ENCODE measurements at places on chromosomes 16 and 17.

- no peak for DNase-seq
Measured at GRCh38 chr17:16283705-16284104, 66.7 kb downstream of the PIGL start.

- peak; percentile 96 for DNase-seq
Measured at GRCh38 chr17:31494259-31495021, 103.0 kb downstream of the RAB11FIP4 start.

DNA sequence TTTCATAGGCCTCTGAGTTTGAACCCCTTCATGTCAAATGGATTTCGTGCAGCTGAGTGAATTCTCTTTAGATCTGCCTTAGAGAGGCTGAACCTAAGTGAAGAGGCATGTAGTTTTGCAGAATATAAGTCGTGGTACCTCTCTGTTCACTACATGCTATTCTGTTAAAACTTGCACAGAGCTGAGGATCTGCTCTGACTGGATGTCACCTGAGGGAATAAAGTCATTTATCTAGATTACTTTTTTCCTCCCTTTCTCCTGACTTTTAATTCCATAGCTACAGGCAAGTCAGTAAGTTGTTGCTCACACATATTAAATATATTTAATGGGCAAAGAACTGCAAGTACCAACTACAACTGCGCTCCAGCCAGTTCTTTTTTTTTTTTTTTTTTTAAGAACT is 64.7 kb downstream of the WNT3 start:
- no peak for DNase-seq

DNA sequence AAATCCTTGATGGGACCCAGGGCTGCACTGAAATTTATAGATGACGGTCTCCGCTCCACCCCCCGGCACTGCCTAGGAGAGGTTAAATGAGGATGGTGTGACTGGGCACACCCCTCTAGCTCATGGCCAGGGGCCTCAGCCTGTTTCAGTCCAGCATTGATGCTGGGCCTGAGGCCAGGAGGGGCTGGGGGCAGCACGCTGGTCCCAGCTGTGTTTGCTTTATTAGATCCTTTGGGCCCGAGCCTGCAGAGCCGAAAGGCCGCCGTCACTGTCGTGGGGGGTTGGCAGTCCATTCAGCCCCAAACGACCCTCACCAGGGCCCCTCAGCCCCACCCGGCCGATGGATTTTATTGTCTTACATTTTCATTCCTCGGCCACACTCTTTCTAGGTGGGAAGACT is 10.8 kb upstream of the DOK4 start:
- DNase-seq = no peak

- no peak for DNase-seq
Measured at GRCh38 chr17:258045-258734, 76.7 kb upstream of the DOC2B start.

DNA sequence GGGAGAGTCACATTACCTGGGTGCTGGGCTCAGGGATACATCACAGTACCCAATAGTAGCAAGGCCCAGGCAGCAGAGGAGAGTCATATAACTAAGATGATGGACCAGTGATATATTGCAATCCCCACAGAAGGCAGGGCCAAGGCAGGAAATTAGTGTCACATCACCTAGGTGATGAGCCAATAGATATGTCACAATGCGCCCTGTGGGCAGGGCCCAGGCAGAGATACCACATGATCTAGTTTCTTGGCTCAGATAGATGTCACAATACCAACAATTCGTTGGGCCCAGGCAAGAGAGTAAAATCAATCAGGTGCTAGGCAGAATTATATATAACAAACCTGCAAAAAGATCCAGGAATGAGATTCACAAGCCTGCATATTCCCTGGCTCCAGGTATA is 2111.5 kb downstream of the TP53TG3F start:
- DNase-seq = no peak

GRCh38 chr17:43471585-43472160 is 12.1 kb upstream of the DHX8 start:
- no peak for DNase-seq

- DNase-seq = no peak
Measured at GRCh38 chr16:79042141-79042540, 558.4 kb downstream of the MAF start.

DNA sequence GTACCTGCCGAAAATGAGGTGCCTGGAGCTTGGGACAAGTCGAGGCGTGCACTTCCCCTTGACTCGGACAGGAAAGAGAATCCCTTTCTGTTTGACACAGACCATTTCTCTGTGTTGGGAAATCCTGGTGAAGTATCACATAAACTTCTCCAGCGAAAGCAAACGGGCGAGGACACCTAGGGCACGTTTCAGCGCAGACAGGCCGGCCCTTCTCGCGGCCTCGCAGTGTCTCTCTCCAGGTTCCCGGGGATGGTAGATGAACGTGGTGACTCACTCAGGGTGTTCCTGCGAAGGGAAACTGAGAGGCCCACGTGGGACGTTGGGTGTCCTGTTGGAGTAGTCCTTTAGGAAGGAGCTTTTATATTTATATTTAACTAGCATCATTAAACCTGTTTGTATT is 36.3 kb upstream of the ZNF750 start:
- DNase-seq = no peak

- DNase-seq = no peak
Measured at GRCh38 chr17:12099412-12099811, 78.7 kb downstream of the MAP2K4 start.

- DNase-seq = no peak
Measured at GRCh38 chr17:31093866-31094599, 744 bp upstream of the NF1 start.

All from CD4-positive, CD25-positive, alpha-beta regulatory T cell (primary cell).